ENCODE measurements at places on chromosomes 16 and 17. TPM values are rescaled to one million over a fixed set of nuclear protein-coding genes. Genes with fewer than 3 reads are reported as not detected.

The C17orf50 gene
- total RNA-seq, result not detected

The KCNJ18 gene
- total RNA-seq, result not detected

GRCh38 chr16:7517496-7517895 lies 184.9 kb downstream of the RBFOX1 start:
- no peak for DNase-seq

The CACNA1H gene
- 225 TPM for total RNA-seq

DNA sequence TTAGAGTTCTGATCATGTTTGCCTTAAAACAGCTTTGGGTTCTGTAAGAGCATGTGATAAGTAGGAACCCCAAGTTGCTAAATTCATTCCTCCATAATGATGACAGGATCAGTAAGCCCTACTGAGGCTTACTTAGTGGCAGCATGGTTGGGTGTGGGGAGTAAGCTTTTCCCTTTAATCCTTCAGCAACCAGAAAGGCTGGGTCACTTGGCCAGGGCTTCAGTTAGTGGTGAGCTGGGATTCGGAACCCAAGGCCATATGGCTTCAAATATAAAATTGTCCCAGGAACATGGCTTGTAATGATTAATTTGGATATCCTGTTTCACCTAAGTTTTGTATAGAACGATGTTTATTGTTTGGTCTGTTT lies 850 bp downstream of the GINS3 start:
- no peak for DNase-seq

GRCh38 chr16:53282975-53283946 lies 151.0 kb upstream of the RBL2 start:
- no peak for DNase-seq

DNA sequence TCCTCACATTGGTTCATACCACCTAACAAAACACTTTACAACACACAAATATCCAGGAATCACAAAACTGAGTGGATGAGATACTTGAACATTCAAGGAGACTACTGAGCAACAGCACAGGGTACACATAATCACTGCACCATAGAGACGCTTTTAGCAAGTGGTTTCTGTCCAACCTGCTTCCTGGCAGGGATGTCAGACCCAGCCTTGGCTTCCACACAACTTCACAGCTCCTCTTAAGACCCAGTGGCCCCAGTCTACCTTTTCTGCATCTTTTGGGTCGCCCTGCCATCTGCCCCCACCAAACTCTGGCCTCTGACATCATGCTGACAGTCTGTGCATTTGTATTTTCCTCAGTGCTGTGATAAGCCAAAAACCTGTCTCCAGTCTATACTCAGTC lies 5.9 kb upstream of the CORO6 start:
- no peak for DNase-seq
